ENCODE measurements at places on chromosomes 16 and 17.
A peak's percentile ranks its signal among the peaks of the same experiment; 100 is the strongest.

GRCh38 chr17:75266316-75267152 lies 4.5 kb downstream of the MIF4GD start:
- peak; percentile 63 for DNase-seq

- no peak for DNase-seq
Measured at GRCh38 chr17:68957944-68958343, 2.8 kb upstream of the ABCA8 start.

- DNase-seq, result no peak
Measured at GRCh38 chr16:23962001-23962400, 126.2 kb downstream of the PRKCB start.

DNA sequence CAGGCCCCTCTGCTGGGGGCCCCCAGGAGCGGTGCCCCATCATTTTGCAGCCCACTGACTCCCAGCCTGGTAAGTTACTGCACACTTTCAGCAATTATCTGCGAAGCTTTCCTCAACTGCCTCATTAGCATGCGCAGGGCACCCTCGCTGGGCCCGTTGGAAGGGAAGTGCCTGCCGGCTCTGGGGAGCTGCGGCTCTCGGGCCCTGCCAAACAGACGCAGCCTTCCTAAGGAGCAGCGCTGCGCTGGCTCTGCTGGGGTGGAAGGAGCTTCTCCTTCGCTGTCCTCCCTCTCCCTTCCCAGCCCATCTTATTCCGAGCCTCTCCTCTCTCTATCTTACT lies 71.0 kb downstream of the RBBP6 start:
- DNase-seq, result no peak

DNA sequence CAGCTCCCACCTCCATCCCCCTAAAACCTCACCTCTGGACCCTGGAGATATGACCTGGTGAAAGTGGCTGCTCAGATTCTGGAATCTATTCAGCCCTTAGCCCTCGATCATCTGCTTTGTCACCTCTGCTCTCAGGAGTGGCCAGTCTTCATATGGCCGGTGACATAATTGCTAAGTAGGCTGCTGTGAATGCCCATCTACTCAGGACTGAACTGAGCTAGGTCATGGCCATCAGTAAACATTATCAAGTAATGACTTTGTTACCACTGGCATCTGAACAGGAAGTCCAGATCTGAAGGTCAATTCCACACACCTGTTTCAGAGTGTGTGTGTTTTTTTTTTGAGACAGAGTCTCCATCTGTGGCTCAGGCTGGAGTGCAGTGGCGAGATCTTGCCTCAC lies 78.6 kb downstream of the CDK5R1 start:
- DNase-seq, result no peak

DNA sequence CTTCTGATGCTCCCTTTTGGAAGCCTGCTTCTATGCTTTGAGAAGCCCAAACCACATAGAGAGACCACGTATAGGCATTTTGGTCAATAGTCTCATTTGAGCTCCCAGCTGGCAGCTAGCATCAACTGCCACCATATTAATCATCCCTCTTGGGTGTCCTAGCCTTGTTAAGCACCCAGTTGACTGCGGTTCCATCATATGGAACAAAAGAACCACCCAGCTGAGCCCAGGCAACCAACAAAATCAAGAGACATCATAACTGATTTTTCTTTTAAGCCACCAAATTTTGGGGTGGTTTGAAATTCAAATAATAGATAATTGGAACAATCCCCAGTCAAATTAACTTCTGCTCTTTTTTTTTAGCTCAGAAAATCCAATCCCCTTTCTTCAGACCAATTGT lies 53.9 kb downstream of the HS3ST3B1 start:
- DNase-seq, result no peak

- no peak for DNase-seq
Measured at GRCh38 chr16:3035972-3036725, 595 bp downstream of the BICDL2 start.

DNA sequence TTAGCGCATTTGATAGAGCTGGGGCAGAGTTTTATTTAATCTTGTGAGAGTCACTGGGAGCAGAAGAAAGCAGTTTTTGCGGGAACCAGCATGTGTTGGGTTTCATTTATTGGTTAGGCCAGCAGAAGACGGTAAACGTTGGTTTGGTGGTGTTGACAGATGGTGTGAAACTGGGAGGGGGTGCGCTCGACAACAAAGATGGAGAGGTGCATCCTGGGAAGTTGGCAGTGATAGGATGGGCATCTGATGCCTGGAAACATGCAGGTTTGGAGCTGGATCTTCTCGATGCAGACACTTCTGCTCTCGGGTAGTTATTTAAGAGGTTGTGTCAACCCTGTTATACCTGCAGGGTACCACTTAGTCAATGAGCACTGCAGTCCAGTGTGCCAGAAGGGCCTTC lies 24.9 kb upstream of the CLEC18A start:
- no peak for DNase-seq

GRCh38 chr17:38879878-38880665 lies 10.2 kb downstream of the LASP1 start:
- DNase-seq, result no peak

DNA sequence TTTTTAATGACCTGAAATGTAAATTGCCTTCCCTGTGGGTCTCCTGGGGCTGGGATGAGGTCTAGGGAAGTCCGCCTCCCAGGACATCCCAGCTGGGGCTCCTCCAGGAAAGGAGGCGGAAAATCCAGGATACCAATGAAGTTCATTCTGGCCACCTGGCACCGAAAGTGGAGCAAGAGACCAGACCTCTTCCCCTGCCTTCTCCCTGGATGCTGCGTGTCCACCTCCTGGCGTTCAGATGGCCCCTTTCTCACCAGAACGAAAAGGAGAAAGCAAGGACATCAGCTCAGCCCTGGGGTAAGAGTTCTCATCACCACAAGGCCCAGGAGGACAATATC lies 20.4 kb downstream of the RBFOX3 start:
- no peak for DNase-seq

- DNase-seq, result no peak
Measured at GRCh38 chr16:85515319-85515745, 97.8 kb upstream of the GSE1 start.

Data from NCI-H2081 treated with DMSO at 0.1 percent for 48 hours (cell line).